ENCODE measurements at places on chromosomes 7 and 10.

- DNase-seq, result no peak
These were observed 184.4 kb downstream of the PTPRN2 start for GRCh38 chr7:158403013-158403821.

- DNase-seq, result no peak
These were observed 253.6 kb downstream of the KIF20B start for GRCh38 chr10:89954787-89955566.

- no peak for DNase-seq
These were observed 6.3 kb upstream of the LIPF start for GRCh38 chr10:88657901-88658300.

DNA sequence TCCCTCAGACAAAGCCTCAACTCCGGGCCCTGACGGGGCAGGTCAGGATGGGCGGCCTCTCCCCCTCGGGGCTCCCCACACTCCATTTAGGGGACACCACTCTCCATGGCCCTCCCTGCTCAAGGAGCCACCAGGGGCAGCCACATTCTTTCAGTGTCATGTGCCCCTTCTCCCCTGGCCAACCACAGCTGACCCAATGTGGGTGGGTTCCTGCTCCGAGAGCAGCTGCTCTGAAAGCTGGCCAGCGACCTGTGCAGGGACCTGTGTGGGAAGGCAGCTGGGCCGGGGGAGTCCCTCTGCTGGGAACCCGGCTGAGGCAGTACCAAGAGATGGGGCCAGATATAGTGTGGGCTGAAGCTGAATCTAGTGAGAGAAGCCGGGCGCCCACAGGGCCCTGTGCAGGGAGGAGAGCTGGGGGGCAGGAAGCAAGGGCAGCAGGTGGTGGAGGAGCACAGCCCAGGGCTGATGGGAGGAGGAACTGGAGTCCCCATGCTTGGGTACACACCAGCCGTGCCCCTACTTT lies 40.6 kb upstream of the NPFFR1 start:
- DNase-seq, result no peak

Data from activated naive CD4-positive, alpha-beta T cell (primary cell).